H7 (cell line): ENCODE measurements at places on chromosomes 2 and 18.

- DNase-seq: peak; percentile 37
Observed at GRCh38 chr2:102703748-102704147, 58.1 kb upstream of the TMEM182 start.

DNA sequence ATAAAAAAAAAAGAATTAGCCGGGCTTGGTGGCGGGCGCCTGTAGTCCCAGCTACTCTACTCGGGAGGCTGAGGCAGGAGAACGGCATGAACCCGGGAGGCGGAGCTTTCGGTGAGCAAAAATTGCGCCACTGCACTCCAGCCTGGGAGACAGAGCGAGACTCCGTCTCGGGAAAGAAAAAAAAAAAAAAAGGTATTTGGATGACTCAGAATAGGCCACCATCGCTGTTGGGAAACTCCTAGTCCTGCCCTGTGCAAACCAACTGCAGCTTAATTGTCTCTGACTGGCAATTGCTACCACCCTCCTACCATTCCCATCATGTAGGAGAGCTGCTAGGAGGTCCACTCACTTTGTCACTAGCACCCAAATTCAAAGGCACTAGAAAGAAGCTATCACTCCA, 43.5 kb downstream of the ATP8B1 start:
- DNase-seq: no peak

- DNase-seq: no peak
Observed at GRCh38 chr2:6627316-6627715, 238.4 kb downstream of the CMPK2 start.

DNA sequence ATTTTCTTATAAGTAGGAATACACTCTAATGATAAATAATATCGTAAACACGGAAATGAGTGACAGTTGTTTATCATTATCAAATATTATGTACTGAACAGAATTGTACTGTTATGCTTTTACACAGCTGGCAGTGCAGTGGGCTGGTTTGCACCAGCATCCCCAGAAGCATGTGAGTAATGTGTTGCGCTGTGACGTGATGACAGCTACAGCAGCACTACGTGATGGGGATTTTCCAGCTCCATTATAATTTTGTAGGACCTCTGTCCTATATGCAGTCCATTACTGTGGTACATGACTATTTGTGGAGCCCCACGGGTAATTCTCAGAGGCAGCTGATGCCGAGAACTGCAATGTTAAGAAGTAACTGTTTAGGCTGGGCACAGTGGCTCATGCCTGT, 77.3 kb upstream of the ATG16L1 start:
- DNase-seq: no peak

- no peak for DNase-seq
Observed at GRCh38 chr18:78912844-78913243, 66.8 kb upstream of the SALL3 start.

DNA sequence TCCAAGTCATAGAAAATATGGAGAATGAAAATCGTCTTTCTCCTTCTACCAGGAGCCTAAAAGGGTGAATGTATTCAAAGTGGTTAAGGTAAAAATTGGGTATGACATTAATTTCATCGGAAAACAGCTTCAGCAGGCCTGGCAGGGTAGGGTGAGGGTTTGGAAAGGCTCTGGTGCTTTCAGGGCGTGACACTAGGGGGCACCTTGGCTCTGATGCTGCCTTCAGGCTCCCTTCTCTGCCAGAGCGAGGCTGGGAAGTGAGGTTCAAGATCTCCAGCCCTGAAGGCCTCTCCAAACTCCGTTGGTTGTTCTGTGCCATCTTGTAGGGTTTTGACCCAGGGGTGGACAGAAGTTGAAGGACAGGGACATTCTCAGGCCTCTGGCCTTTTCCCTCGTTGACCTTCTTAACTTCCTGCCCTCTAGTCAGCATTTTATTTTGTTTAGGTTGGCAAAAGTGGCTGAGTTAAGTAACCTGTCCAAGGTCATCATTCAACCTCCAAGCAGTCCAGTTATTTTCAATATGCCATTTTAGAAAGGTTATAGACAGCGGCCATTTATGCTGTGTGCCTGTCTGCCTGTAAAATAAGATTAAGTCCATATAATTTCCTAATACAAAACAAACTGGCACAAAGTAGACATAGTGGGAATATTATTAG, 40.3 kb downstream of the EML6 start:
- peak; percentile 49 for DNase-seq

DNA sequence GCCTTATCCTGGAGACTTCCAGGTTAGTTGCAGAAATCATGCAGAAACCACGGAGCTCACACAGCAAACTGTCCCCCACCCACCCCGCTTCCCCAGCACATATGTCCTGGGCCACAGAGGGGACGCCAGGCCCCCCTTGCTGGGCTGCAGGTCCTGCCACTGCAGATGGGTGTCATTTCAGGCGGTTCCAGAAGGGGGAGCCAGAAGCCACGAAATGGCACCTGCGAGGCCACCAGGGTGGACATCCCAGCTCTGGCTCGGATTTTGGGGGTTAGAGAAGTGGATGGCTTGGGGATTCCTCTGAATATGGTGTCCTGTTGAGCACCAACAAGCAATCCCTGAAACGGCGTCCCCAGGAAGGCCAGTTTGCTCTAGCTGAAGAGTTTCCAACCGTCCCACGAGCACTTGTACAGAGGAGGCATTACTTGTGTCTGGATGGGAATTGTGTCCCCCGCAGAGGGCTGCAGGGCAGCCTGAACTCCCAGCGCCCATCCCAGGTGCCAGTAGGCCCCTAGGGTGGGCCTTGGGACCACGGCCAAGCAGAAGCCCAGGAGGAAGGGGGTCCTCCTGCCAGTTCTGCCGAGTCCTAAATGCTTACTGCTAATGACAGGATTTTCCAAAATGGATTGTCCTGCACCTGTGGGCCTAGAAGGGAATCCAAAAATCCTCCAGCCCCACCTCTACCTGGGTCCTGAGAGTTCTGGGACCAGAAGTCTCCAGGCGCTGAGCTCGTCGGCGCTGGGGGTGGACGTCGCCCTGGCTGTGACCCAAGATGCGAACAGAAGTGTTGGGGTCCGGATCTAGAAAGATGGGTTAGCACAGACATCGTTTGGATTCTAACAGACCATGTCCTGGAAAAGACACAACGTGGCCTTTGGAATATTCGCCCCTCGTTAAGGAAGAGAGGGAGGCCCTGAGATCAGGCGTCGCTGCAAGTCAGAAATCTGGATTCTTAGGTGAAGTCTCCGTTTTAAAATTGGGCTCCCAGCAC, 14.6 kb upstream of the NFATC1 start:
- peak; percentile 97 for DNase-seq

GRCh38 chr18:53458268-53458667, 766.2 kb downstream of the MBD2 start:
- no peak for DNase-seq

DNA sequence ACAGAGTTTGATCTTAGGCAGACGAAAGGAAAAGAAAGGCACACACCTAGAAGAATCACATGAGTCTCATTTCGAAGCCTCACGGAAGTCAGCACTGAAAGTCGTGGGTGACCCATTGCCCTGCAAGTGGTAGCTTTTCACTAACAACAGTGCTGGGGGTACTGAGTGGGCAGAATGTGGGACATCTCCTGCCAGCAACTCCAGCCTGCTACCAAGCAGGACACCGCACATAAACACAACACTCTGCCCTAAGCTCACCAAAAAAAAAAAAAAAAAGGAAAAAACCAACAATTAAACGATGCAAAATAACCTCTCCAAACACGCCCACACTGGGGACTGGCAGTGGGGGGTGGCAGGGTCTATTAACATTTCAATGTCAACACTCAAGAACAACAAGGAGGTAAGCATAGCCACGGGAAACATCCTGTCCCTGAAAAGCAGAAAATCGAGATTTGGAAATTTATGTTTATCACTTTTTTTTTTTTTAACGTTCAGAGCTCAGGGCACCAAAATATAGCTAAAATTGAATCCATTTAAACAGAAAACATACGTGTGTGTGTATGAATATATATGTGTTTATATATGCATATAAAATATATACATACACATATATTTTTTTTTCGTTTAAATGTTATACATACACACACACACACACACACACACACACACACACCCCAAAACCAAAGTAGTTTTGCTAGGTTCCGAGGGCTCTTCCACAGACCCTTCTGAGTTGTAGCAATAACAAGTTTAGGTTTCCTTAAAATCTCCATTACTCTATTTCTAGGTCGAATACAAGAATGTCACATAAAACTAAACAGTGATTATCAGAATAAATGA, 2.2 kb downstream of the INO80D start:
- DNase-seq: peak; percentile 77

- no peak for DNase-seq
Observed at GRCh38 chr18:74901362-74902146, 303.9 kb downstream of the ZNF407 start.

- DNase-seq: no peak
Observed at GRCh38 chr2:128531856-128532255, 213.2 kb upstream of the HS6ST1 start.

GRCh38 chr2:234880551-234881211, 71.1 kb upstream of the SH3BP4 start:
- no peak for DNase-seq

GRCh38 chr18:9366126-9366714, 31.6 kb downstream of the TWSG1 start:
- DNase-seq: peak; percentile 70

GRCh38 chr2:96695602-96696001, 44.3 kb downstream of the LMAN2L start:
- DNase-seq: peak; percentile 63

DNA sequence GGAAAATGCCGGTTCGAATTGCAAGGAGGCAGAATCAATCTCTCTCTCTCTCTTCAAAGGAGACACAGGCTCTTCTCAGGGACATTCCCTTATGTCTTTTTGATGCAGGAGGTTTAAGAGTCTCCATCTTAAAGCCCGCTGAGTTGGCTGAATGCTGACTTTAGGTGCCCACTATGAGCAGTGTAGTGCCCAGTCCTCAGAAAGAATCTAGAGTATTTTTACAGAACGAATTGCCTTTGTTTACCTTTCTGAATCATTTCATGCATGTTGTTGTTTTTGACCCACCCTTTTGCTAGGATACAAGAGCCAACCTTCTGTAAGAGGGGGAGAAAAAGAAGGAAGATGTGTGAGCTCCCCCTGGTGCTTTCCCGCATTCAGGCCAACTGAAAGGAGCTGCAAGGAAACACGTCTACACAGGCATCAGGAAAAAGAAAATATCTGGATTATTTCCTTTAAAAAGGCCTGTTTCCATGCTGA, 193.5 kb upstream of the TCF4 start:
- DNase-seq: peak; percentile 63

GRCh38 chr2:225464346-225465025, 65.0 kb downstream of the NYAP2 start:
- DNase-seq: no peak

- DNase-seq: no peak
Observed at GRCh38 chr2:98717621-98718020, 13.3 kb downstream of the MGAT4A start.

DNA sequence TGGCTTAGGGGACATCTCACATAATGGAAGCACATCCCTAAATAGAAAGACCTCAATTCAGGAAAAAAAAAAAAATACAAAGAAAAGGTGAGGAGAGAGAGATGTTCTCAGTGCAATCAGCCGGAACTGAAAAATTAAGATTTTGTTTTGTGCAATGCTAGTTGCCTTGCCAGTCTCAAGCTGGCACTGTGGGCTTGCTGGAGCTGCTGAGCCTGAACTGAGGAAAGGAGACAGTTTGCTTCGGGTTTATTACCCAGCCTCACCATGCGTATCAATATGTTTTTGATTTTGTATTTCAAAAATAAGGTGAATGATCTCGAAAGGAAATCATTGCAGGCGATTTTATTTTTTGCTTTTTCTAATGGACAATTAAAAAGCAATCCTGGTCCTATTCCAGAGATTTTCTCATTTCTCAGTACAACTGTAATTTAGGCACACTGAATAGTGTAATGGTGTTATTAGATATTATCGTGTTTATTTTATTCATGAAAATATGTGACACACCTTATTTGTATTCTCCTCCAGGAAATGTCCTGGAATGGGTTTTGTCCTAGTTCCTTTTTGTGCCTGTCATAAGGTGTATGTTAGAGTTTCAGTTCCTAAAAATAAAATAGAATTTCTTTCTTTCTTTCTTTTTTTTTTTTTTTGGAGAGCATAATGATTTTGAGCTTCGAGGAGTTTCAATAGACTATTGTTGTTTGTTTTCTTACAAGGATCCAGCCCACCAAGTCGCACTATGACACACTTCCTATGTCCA, 72.8 kb upstream of the ZEB2 start:
- DNase-seq: no peak

GRCh38 chr2:85959826-85960225, 71.0 kb upstream of the ST3GAL5 start:
- no peak for DNase-seq

DNA sequence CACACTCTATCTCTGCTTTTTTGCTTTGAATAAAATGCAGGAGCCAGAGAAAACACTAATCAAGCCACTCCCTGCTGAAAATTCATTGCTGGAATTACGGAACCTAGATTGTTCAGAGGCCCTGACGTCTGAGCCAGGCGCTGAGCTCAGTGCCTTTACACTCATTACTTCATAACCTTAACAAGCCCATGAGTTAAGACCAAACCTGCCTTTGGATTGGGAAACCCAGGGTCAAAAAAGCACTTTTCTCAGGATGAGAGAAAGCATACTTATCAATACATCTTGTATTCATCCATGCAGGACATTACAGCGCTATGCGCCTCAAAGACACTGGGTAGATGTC, 762 bp downstream of the INO80C start:
- DNase-seq: peak; percentile 9

DNA sequence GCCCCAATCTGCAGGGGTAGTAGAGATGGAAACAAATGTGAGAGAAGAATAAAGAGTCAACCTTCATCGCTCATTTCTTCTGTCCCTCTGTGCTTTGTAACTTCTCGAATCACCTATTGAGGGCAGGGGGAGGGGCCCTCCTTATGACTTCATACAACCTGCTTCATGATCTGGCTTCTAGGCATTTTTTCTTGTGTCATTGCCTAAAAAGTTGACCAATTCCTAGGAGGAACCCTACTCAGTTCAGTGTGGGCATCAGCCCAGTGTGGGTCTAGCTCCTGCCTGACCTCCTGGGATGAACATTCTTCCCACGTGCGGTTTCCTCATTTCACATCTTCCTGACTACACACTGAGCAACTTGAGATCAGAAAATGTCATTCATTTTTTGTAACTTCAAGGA, 46.3 kb upstream of the CREB1 start:
- DNase-seq: no peak

- DNase-seq: no peak
Observed at GRCh38 chr2:236777408-236777807, 207.8 kb downstream of the ACKR3 start.

GRCh38 chr2:143645921-143646645, 516.9 kb downstream of the ARHGAP15 start:
- no peak for DNase-seq
